NCI-H526 treated with DMSO at 0.1 percent for 48 hours (cell line): ENCODE measurements at places on chromosomes 1 and 21.

- DNase-seq = no peak
Measured at GRCh38 chr1:207856276-207857023, 54.5 kb downstream of the CD34 start.

DNA sequence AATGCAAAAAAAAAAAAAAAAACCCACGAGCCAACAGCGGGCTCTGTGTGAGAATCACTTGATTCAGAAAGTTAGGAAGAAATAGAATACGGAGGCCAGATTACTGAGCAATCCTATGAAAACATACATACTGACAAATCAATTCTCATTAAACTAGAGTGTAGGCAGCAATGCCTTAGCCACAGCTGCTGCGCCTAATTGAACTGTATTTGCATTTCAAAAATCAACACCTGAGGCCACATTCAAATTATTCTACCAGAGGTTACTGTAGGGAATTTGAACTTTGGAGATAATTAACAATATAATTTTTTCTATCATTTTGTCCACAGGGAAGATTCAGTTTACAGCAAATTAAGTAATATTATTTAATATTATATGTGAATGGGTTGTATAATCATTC lies 138.4 kb upstream of the PLD5 start:
- DNase-seq = no peak

- DNase-seq = no peak
Measured at GRCh38 chr1:169041366-169041765, 65.1 kb upstream of the ATP1B1 start.

DNA sequence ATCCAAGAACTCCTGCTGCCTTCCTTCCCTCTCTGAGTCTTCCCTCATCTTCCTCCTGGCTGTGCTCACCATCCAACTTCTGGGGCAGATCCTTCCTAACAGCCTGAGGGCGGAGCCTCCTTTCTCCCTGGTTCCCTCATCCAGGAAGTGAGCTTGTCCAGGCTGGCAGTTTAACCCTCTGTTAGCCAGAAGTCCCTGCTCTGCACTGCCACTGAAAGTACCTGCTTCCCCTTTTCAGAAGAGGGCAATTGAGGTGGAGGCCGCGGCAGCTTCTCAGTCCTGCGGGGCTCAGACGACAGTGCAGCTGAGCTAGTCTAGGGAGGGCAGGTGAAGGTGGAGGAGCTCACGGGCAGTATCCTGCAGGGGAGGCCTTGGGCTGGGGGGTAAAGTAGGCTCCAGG lies 149.1 kb downstream of the FCRL5 start:
- DNase-seq = peak; percentile 30

- DNase-seq = no peak
Measured at GRCh38 chr1:40478276-40478675, 1.2 kb downstream of the ZFP69 start.

DNA sequence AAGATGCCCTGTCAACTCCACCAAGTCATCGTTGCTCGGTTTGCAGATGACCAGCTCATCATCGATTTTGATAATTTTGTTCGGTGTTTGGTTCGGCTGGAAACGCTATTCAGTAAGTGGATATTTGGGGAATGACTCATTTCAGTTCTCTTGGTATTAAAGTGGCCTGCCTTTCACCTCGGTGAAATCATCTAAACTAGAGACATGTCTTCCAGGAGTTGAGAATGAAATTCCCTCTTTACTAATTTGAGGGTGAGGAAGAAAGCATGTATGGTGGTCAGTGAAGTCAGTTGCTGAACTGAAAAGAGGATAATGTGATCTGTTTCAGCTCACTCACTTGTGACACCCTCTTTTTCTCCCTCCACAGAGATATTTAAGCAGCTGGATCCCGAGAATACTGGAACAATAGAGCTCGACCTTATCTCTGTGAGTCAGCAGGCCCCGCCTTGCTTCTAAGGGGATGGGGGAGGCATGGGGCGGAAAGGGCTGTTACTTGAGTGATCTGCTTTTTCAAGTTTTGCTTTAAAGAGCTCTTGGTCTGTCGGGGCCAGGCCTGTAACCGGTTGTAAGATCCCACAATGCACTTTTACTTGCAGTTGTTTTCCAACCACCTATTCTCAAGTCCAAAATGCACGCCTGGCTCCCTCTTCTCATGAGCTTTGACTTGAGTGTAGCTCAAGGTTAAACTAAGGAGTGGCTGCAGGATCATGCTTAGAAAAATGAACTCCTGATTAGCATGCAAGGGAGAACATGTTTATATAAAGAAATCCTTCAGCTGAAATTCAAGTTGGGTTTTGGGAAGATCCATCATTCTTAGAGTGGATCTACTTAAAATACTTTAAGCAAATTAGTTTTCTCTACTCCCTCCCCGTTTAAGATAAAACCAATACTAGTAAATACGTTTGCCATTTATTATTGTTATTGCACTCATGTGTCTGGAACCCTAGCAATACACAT lies 59.8 kb downstream of the CAPN2 start:
- DNase-seq = no peak

- DNase-seq = peak; percentile 63
Measured at GRCh38 chr1:89358287-89358893, 5.5 kb upstream of the GBP6 start.

- DNase-seq = no peak
Measured at GRCh38 chr1:164671966-164672571, 113.1 kb downstream of the PBX1 start.

- DNase-seq = no peak
Measured at GRCh38 chr1:230464671-230465070, 38.5 kb upstream of the PGBD5 start.

GRCh38 chr1:96749618-96750017 lies 28.0 kb downstream of the PTBP2 start:
- no peak for DNase-seq

DNA sequence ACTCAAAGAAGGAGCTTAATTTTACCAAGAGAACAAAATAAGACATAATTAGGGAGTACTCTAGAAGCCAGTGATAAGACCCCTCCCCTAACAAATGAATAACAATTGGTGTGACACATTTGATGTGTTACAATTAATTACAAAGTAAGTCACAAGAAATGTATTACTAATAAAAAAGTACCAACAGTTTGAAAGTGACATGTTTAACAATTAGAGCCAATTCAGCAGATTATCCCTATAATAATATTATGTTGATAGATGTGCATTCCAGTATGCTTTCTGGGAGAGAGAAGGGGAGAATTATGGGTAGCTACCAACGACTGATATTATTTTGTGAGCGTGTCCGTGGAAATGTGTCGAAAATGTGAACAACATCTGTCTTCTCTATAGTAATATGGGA lies 19.1 kb downstream of the CTSK start:
- no peak for DNase-seq

DNA sequence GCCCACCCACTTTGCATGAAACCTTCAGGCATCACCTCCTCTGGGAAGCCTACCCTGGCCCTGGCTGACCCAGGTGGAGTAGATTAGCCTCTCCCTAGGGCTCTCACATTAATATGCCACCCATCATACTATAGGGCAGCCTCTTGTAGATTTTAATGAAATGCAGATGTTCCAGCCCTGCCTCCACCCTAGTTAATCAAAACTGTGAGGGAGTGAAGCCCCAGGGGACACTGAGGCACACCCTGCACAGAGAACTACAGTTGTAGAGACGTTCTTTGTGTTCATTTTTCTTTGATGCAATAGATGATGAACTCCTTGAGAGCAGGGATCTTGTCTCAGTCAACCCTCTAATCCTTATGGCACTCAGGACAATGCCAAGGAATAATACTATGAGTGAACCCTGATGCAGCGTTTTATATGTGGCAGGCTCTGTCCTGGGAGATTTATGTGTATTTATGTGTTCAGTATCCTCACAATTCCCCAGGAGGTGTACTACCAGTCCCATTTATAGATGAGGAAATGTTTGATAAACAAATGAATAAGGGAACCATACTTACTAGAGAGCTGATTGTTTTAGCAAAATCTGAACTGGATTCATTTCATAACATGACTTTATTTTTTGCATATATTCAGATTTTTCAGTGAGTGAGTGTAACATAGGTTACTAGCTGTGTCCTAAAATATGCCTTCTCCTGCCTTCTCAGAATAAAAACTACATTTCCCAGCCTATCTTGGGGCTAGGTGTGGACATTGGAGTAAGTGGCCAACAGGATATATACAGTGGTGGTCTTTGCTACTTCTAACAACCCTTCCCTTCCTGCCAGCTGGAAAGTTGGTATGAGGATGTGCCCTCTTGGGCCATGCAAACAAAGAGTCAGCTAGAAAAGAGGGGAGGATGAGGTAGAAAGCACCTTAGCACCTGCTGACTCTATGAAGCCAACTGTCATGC lies 23.5 kb upstream of the PRELP start:
- DNase-seq = no peak

GRCh38 chr1:207672522-207673130 lies 27.7 kb downstream of the CR1L start:
- DNase-seq = peak; percentile 47

DNA sequence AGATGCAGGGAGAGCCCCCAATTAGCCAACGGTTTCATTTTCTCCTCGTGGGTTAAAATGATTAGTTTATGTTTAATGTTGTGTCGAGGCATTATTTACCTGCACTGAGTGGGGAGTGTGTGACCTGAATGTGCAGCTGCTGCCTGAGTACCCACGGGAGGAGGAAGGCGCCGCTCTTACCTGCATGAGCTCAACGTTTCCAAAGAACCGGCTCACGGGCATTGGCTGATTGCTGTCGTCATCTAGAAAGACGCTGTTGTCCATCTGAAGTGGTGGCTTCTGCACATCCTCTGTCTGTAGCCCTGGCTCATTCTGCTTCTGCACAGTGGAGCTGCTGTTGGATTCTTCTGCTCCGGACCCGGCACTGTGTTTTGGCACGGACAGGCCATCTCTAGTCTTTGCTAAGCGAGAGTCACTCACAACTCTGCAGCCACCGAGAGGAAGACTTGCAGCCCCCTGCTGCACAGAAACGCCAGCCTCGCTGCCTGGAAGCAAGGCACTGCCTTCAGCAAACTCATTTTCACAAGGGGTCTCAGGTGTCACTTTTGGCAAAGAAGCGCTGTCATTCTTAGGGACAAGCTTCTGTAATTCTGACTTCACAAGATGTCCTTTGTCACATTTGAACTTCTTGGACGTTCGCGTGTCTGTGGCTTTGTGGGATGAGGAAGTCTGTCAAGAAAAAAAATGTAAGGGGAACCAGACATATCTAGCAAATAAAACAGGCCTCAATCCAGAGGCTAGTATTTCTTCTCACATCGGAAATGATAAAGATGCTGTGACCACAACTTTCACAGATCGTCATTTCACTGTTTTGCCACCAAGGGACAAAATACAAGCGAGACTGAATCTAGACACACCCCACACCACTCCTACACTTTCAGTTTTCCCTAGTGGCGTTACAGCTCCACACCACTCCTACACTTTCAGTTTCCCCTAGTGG lies 9.4 kb downstream of the C1orf174 start:
- no peak for DNase-seq

- DNase-seq = peak; percentile 47
Measured at GRCh38 chr21:45292399-45293219, 4.9 kb upstream of the POFUT2 start.

DNA sequence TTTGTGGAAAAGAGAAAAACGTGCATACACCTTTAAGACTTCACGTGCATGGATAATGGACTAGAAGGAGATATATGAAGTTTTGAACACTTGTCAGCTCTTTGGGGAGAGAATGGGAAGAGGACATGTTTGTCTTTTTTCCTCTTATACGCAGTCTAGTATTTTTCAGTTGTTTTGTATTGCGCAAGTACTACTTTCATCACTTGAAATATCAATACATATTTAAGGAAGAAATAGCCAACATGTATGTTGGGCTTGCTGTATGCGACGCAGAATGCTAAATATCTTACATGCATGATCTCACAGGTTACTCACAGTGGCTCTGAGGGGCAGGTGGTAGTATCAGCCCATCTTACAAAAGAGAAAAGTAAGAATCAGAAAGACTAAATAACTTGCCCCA lies 176.5 kb upstream of the RUNX1 start:
- DNase-seq = no peak

- DNase-seq = no peak
Measured at GRCh38 chr21:44557491-44558328, 885 bp downstream of the KRTAP10-3 start.

DNA sequence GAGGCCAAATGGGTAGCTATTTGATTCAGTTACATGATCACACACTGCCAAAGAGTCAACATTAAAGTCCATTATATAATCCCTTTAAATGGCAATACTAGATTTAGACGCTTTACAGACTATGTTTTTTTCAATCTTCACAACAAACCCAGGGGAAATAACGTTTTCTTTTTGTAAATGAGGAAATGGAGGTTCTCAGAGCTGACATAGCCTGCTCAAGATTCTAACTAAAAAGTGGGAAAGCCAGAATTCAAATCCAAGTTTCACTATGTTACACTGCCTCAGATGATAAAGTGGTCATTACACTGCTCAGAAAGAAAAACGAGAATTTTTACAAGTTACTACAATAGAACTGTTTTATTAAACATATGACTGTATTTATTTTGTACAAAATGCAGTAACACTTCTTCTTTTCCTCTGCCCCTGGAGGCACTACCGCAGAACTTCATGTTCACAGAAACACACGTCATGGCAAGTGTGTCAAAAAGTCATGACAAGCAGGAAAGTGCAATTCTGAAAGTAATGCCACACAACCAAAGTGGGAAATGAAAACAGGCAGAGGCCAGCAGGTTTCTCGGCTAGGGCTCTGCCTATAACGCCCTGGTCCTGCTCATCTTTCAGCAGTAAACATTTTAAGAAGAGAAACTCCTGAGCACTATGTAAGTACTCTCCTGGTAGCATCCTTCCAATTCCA lies 19.0 kb downstream of the THEMIS2 start:
- no peak for DNase-seq

DNA sequence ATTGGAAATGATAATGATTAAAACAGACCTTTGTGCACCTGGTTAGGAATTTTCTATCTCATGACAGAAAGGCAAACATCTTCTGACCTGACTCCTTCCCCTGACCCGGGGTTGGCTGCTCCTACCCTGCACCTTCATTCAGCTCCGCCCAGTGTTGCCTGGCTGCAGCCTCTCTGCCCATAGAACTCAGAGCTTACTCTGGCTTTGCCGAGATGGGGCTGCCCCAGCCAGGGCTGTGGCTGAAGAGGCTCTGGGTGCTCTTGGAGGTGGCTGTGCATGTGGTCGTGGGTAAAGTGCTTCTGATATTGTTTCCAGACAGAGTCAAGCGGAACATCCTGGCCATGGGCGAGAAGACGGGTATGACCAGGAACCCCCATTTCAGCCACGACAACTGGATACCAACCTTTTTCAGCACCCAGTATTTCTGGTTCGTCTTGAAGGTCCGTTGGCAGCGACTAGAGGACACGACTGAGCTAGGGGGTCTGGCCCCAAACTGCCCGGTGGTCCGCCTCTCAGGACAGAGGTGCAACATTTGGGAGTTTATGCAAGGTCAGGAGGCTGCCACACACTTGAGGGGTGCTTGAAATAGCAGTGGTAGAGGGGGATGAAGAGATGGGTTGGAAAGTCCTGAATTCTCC lies at the start of gene DIO1:
DIO1 (plus strand) TSS at position 189 of the 638 bp plus-strand sequence; CDS start at position 213, 24 bp downstream.
- no peak for DNase-seq

DNA sequence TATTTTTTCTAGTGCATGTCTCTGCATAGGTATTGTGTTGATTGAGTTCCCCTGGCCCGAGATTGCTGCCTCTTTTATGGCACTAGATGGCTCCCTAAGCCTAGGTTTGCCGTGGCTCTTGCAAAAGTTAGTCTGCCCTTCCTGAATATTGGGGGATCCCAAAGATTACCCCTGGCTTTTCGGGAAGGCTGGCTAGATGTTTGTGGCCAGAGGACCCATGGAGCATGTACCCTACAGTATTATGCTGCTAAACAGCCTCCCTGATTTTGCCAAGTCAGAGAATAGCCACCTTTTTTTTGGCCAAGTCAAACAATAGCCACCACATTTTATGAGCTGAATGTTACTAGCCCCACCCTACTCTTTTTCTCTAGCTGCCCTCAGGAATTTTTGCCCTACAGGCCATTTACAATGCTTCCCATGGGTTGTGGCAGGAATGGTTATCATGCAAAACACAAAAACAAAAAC lies 343.2 kb downstream of the OLFM3 start:
- peak; percentile 22 for DNase-seq
